ENCODE measurements at places on chromosomes 7 and 10. TPM values are rescaled to one million over a fixed set of nuclear protein-coding genes. Genes with fewer than 3 reads are reported as not detected.

DNA sequence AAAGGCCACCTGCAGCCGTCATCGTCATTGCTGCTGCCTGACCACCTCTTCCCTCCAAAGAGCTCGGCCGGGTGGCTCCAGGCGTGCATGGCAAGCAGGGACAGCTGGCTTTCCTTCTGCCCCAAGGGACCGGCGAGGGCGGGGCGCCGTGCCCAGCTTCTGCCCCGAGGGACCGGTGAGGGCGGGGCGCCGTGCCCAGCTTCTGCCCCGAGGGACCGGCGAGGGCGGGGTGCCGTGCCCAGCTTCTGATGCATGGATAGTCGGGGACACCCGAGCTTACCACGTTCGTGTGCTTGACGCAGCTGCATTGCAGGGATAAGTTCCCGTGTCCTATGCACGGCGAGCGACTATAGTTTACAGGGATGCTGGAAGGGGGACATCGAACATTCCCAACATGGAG, 27.0 kb downstream of the CFAP46 start:
- DNase-seq = no peak

GRCh38 chr7:13017881-13018280, 330.4 kb downstream of the ARL4A start:
- DNase-seq = no peak

GRCh38 chr7:54705436-54705835, 53.6 kb downstream of the SEC61G start:
- peak; percentile 5 for DNase-seq

DNA sequence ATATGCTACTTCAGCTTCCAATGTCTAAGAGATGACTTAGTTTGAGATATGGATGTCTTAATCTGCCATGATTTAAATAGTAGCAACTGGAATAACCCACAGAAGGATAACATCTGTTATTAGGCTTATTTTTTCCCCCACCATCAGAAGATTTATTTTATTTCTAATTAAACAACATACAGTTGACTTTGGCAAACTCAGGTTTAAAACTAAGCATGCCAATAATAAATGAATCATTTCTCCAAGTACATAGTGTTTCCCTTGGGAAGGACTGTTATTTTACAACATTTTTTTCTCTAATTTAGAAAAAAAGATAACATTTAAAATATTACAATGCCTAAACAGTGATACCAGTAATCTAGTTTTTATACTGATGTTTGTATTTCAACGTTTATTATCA, 58.4 kb downstream of the SFTPD start:
- no peak for DNase-seq

GRCh38 chr7:69719717-69720116, 121.4 kb downstream of the AUTS2 start:
- no peak for DNase-seq

- DNase-seq = peak; percentile 5
Observed at GRCh38 chr7:66265566-66265965, 60.4 kb downstream of the TPST1 start.

- peak; percentile 66 for DNase-seq
Observed at GRCh38 chr7:33757563-33758165, 147.7 kb upstream of the BMPER start.

DNA sequence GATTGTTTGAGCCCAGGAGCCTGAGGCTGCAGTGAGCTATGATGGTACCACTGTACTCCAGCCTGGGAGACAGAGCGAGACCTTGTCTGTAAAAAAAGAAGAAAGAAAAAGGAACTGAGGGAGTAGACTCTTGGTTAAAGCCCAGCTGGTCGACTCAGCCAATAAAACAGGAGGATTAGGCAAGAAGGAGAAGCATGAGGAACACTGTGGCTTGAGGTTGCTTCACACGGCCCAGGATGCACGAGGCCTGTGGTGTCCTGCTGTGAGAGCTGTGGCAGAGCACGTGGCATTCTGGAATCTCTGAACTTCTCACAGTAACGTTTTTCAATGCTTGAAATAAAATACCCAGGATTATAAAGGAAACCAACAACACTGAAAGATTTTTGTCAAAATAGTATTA, 93.3 kb downstream of the CUL2 start:
- no peak for DNase-seq

- DNase-seq = no peak
Observed at GRCh38 chr7:44617225-44617890, 10.9 kb downstream of the OGDH start.

DNA sequence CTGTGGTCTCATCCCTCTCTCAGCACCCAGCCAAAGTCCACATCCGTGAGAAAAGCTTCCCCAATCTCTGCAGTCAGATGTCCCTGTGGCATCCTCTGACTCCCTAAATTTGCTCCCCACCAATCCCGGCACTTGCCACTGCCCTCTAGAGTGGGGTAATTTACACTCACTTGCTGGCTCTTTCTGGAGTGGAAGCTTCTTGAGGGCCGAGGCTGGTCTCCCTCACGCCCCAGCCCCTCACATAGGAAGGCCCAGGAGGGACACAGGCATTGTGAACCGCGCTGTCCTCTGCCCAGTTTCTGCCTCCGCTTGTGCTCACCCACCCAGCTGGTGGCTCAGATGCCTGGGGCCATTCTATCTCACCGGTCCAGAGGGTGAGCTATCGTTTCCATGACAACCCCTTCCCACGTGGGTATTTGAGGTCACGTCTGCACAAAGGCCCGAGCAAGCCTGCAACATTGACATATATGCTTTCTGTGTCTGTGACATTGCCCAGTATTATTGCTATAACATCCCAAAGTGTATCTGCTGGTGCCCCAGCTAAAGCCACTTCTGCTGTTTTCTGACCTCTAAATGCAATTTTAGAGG, 97.3 kb upstream of the CTBP2 start:
- DNase-seq = no peak

DNA sequence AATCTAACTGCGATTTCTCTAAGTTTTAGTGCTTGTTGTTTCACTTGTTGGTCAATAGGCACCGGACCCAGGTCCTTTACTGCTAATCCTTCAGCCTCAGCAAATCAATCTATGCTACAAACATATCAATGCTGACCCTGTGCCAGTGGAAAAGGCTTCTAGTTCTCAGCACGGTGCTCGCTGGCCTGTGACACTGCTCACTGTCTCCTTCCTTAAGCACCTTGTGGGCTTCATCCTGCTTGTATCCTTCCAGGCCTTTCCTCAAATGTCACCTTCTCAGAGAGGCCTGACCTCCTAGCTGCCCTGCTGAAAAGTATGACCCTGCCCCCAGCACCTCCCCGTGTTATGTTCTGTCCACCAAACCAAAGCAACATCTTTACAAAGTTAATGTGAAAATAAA, 201.2 kb upstream of the FRMD4A start:
- DNase-seq = no peak

GRCh38 chr10:5975641-5976473, 1.5 kb downstream of the IL15RA start:
- DNase-seq = no peak

GRCh38 chr10:129413024-129413423, 54.0 kb upstream of the MGMT start:
- no peak for DNase-seq

DNA sequence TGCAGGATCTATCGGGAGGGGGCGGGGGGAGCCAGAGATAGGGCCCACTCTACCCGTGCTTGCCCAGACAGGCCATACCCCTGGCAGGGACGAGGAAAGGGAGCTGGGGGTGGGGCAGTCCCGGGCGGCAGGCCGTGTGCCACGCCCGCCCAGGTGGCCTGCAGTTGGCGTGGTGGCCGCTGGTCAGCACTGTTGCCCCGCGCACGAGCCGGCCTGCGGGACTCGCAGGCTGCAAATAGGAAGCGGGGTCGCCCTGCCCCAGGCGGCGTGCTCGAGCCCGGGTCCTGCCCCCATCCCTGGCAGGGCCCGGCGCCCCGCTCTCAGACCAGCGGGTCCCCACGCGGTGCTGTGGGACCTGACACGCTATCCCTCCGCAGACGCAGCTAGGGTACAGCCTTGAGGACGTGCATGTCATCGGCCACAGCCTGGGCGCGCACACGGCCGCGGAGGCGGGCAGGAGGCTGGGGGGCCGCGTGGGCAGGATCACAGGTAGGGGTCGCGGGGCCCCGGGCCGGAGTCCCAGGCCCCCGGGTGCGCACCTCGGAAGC, 6.7 kb downstream of the PNLIPRP2 start:
- peak; percentile 40 for DNase-seq

- DNase-seq = peak; percentile 77
Observed at GRCh38 chr7:28093623-28094232, 86.9 kb downstream of the JAZF1 start.

DNA sequence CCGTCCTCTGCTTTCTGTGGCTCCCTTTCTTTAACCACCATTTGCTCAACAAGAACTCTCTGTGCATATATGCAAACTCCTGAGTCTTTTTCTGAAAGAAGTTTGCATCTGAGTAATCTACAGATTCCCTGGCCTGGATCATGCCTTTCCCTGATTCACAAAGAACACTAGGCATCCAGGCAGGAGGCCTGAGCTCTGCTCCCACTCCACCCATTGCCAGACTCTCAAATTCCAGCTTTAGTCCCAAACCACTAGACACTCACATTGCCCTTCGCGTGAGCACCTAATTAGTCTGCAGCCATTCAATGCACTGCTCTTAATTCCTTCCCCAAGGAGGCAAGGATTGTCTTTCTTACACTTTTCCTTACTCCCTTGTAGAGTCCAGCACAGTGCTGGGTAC, 60.9 kb downstream of the ABCC2 start:
- DNase-seq = no peak

DNA sequence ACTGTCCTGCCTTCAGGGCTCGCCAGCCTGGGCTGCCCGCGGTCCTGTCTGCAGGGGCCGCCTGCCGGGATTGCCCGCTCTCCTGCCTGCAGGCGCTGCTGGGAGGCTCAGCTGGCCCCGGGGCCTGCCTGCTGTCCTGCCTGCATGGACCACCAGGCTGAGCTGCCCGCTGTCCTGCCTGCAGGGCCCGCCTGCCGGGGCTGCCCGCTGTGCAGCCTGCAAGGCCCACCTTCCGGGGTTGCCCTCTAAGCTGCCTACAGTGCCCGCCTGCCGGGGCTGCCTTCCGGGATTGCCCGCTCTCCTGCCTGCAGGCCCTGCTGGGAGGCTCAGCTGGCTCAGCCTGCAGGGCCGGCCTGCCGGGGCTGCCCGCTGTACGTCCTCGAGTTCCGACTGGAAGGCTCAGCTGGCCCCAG, 164.4 kb downstream of the GLRX3 start:
- no peak for DNase-seq

GRCh38 chr10:11242443-11243387, 225.0 kb downstream of the CELF2 start:
- peak; percentile 94 for DNase-seq

GRCh38 chr10:78651287-78651686, 417.5 kb upstream of the ZMIZ1 start:
- DNase-seq = no peak

GRCh38 chr10:110429301-110429700, 68.4 kb upstream of the DUSP5 start:
- DNase-seq = no peak

- DNase-seq = peak; percentile 19
Observed at GRCh38 chr7:43692582-43693373, 36.5 kb downstream of the COA1 start.

DNA sequence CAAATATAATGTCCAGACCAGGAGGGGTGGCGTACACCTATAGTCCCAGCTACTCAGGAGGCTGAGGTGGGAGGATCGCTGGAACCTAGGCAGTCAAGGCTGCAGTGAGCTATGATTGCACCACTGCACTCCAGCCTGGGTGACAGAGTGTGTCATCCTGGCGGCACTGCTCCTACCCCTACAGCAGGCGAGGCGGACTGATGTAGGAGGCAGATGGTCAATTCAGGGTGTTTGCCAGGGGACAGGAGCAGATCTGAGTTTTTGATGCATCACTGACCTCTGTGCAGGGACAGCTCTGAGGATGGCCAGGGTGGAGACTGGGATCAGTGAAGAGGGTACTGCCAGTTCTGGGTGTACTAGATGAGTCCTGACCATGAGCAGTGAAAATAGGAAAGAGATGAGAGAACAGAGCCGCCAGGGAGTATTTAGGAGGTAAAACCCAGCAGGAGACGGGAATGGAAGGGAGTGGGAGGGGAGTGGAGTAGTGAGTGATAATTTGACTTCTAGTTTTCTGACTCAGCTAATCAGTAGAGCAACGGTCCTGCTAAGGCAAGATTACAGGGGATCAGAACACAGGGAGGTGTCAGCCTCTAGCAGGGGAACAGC, 75.3 kb downstream of the HIP1 start:
- DNase-seq = no peak

DNA sequence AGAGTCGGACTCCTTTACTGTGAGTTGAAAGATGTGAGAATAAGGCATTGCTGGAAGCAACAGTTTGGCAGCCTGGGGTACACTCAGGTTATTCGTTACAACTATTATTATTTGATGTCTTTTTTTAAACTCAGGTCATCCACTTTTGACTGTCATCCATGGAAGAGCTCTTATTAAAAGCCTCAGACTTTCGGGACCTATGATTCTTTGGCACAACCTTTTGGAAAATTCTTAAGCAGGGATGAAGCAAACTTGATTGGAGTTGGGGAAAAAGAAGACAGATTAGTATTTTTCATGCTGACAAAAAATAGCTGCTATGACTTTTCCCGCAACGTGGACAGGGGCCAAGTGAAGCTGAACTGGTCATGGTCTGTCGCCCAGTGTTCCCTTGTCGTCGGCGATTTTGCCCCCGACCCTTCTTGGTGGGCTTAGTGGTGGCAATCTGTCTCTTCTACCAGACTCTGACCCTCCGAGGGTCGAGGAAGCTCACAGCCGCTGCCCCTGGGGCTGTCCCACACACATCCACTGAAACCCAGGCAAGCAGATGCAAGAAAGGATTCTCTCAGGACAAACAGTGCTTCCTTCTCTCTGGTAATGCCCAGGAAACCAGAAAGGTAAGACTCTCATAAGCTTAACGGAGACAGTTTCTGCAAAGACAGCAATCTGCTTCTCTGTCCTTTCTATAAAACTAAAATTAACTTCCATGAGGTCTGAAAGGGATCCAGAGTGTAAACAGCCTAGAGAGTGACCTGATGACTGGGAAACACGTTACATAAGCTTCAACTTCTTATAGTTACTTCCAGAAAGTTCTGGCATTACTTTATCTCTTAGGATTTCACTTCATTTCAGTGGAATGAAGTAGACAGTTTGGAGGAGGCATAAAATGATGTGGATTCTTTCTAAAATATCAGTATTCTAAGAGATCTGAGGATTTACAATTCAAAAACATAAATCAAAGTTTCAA, 1.0 kb downstream of the CPED1 start:
- peak; percentile 27 for DNase-seq

GRCh38 chr7:143399151-143399550, 9.5 kb downstream of the EPHA1 start:
- DNase-seq = no peak

GRCh38 chr7:32428546-32428945, 61.6 kb downstream of the LSM5 start:
- no peak for DNase-seq

GRCh38 chr10:92830478-92831389, 17.6 kb upstream of the EXOC6 start:
- DNase-seq = no peak

ADAM22 gene
- 16.7 TPM for total RNA-seq

ACTL6B gene
- total RNA-seq = not detected

GNGT1 gene
- total RNA-seq = not detected

PALD1 gene
- 19.8 TPM for total RNA-seq

GPER1 gene
- 6.7 TPM for total RNA-seq

HMX3 gene
- total RNA-seq = not detected
